ENCODE measurements at places on chromosomes 16 and 17. TPM values are rescaled to one million over a fixed set of nuclear protein-coding genes. Genes with fewer than 3 reads are reported as not detected.

The ABCC12 gene
- total RNA-seq = not detected

The ZMYND15 gene
- total RNA-seq = 0.33 TPM

The OR4D1 gene
- total RNA-seq = not detected

The MMP28 gene
- not detected for total RNA-seq

The RNF222 gene
- total RNA-seq = not detected

The EXOC3L1 gene
- not detected for total RNA-seq

The CCL14 gene
- total RNA-seq = not detected

The CASKIN1 gene
- 0.02 TPM for total RNA-seq

The WFDC1 gene
- total RNA-seq = 0.40 TPM

The SALL1 gene
- 0.13 TPM for total RNA-seq

The CD300LB gene
- not detected for total RNA-seq

The KRT20 gene
- not detected for total RNA-seq

The CCL8 gene
- total RNA-seq = not detected

The ZNF205 gene
- total RNA-seq = 15.5 TPM

The FAM117A gene
- total RNA-seq = 1.4 TPM

The STH gene
- total RNA-seq = not detected

The MYH8 gene
- total RNA-seq = not detected

The TAT gene
- not detected for total RNA-seq

The TEKT1 gene
- total RNA-seq = not detected

The ICAM2 gene
- total RNA-seq = not detected

The TPSAB1 gene
- not detected for total RNA-seq

The CDH15 gene
- 4.4 TPM for total RNA-seq

The PLCG2 gene
- 1.0 TPM for total RNA-seq

The ITGB4 gene
- not detected for total RNA-seq

The PPP1R27 gene
- not detected for total RNA-seq

The MYH2 gene
- 0.23 TPM for total RNA-seq

The HES7 gene
- total RNA-seq = not detected

The ZSCAN32 gene
- 10.2 TPM for total RNA-seq

The PRR15L gene
- not detected for total RNA-seq

The SEPTIN1 gene
- not detected for total RNA-seq

The CLEC16A gene
- 6.2 TPM for total RNA-seq

The STX1B gene
- total RNA-seq = not detected

Data from MG63 (cell line).